ENCODE measurements at places on chromosomes 6 and 20.
A peak's percentile ranks its signal among the peaks of the same experiment; 100 is the strongest.

DNA sequence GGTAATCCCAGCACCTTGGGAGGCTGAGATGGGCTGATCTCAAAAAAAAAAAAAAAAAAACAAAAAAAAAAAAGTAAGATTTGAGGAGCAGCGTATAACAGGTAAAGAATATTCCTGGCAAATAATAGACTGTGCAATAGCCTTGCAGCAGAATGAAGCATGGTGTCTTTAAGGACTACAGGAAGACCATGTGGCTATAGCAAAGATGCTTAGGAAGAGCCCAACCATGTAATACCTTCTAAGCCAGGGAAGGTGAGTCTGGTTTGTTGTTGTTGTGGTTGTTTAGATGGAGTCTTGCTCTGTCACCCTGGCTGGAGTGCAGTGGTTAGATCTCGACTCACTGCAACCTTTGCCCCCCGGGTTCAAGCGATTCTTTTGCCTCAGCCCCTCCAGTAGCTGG, 14.3 kb upstream of the RBM39 start:
- DNase-seq, result no peak

DNA sequence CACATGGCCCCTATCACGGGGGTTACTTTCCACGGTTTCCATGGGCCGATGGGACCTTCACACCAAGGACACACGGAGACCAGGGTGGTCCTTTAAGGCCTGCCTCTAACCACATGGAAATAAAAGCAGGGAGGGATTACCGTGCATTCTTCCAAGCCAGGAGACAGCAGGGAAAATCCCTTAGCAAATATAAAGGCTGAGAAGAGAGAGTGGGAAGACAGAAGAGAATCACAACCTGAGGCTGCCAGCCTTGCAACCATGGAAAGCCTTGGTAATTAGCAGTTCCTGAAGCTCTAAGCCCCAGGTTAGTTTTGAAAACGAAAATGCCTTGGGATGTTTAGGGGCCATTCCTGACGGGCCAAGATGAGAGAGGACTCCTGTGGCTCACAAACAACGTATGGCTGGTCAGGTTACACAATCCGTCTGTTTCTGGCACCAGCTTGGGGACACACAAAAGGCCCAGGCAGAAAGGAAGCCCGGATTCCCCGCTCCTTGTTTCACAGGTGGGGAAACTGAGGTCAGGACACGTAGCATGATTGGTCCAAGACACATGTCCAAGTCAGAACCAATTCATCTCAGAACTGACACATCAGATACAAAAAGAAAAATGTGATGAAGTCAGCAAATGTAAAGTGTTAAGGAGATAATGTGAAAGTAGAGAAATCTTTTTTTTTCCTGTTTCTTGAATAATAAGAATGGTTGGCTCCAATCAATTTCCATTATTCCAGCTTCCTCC, 2.8 kb downstream of the PREX1 start:
- DNase-seq, result no peak

DNA sequence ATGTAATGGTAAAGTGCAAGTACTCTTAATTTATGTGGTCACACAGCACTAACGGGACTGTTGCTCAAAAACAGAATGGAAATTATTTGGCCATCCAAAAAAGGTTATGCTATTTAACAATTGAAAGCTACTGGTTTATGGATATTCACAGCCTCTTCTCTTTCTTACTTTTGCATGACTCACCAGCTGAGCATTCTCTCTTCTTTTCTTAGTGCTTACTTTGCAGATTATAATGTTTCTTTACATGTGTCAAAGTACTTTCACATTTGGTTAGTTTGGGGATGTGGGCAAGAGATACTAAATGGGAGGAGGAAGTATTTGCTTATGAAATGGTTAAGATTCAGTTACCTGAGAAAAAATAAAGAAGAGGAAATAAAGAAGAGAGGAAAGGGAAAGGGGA, 610.5 kb downstream of the HTR1B start:
- no peak for DNase-seq

DNA sequence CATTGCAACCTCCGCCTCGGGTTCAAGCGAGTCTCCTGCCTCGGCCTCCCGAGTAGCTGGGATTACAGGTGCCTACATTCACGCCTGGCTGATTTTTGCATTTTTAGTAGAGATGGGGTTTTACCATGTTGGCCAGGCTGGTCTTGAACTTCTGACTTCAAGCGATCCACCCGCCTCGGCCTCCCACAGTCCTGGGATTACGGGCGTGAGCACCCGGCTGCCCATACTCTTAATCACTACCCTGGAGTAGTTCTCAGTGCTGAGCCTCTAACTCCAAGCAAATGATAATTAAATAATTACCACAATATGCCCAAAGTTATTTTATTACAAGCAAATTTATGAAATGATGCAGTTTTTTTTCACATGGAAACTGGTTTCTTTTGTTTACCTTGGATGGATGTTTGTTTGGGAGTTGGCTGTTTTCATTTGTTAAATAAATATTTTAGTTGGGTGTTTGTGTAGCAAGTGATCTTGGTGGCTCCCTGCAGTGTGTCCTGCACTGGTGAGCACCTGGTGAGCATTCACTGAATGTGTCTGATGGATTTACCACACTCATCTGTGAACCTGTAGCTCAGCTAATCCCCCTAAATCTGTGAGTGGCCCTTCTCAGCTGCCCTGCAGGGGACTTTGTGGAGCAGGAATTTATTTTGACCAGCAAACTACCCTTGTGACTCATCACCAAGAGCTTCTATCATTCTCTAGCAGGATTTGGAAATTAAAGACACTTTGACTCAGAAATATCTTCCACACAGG, 36.9 kb downstream of the UTRN start:
- DNase-seq, result peak; percentile 60

DNA sequence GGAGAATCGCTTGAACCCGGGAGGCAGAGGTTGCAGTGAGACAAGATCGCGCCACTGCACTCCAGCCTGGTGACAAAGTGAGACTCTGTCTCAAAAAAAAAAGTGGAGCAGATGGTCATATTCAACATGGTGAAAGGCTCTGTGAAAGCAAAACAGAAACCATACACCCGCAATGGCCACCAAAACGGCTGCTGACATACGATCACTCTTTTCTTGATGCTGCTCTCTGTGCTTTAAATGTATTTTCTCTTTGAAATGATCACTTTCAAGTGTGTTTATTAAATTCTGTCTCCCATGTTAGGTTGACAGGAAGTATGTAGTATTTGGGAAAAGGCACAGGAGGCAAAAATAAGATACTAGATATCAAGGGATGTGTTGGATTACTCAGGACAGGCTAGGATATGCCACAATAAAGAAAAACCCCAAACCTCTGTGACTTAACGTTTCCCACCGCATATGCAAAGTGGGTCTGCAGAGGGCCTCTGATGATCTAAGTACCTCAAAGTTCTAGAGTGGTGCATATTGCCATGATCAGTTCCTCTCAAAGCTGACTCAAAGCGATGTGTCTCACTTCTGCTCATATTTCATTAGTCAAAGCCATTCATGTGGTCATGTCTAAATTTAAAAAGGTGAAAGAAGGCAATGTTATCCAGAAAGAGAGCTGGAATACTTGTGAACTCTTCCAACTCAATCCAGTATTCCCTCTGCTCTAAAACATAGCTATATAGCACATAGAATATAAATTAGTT, 155.1 kb upstream of the SOX4 start:
- DNase-seq, result no peak

- DNase-seq, result no peak
These were observed 352.5 kb upstream of the PRND start for GRCh38 chr20:4369119-4369797.
